Foreskin keratinocyte (primary cell): ENCODE measurements at places on chromosomes 12 and 14. TPM values are rescaled to one million over a fixed set of nuclear protein-coding genes. Genes with fewer than 3 reads are reported as not detected.

DNA sequence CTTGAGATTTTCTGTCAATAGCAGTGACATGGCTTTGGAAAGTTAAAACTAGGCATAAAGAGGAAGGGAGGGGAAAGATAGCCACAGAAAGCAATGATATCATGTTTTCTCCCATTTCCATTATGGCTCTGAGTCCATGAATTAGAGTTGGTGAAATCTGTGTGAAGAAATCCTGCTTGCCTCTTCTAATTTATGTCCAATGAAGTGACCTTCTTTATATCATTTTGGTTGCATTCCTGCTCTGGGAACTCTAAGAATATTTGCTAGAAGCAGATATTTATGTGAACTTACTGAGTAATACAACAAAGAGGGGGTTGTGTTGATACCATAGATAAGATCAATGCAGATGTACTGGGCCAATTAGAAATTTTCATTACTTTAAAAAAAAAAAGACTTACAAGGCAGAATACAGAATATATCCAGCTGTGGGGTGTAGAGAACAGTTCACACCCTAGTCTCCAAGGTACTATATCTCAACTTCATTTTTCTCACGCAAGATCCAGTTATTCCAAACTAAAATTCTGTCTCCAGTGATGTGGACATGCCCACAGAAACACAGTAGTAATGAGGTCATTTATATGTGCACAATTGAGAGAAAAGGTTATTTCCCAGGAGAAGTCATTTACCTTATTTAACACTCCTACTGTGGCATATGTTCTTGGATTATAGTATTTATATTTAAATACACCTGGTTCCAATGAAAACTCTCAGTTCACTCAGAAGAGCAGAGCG is 51.5 kb upstream of the KCNJ8 start:
- no peak for DNase-seq

- no peak for DNase-seq
These were observed 207.7 kb upstream of the PLEKHG7 start for GRCh38 chr12:92495108-92495507.

DNA sequence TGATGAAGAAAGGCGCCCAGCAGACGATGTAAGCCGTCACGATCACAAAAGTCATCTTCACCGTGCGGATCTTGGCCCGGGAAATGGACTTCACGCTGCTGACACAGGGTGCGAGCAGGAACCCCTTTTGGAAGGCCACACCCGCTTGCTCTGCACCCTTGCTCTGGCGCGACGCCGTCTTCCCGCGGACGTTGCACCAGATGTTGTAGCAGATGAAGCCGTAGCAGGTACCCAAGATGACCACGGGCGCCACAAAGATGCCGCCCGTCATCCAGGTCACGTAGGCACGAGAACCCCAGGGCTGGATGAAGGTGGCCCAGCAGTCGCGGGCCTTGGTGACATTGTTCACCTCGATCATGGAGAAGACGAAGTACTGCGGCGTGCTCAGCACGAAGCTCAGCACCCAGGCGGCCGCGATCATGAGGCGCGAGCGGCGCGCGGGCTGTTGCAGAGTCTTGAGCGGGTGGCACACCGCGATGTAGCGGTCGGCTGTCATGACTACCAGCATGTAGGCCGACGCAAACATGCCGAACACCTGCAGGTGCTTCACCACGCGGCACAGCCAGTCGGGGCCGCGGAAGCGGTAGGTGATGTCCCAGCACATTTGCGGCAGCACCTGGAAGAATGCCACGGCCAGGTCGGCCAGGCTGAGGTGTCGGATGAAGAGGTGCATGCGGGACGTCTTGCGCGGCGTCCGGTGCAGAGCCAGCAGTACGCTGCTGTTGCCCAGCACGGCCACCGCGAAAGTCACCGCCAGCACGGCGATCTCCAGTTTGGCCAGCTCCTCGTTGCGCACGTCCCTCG is 890 bp downstream of the AVPR1A start:
- no peak for DNase-seq

- DNase-seq, result peak; percentile 18
These were observed 14.0 kb upstream of the TBX3 start for GRCh38 chr12:114697741-114698565.

DNA sequence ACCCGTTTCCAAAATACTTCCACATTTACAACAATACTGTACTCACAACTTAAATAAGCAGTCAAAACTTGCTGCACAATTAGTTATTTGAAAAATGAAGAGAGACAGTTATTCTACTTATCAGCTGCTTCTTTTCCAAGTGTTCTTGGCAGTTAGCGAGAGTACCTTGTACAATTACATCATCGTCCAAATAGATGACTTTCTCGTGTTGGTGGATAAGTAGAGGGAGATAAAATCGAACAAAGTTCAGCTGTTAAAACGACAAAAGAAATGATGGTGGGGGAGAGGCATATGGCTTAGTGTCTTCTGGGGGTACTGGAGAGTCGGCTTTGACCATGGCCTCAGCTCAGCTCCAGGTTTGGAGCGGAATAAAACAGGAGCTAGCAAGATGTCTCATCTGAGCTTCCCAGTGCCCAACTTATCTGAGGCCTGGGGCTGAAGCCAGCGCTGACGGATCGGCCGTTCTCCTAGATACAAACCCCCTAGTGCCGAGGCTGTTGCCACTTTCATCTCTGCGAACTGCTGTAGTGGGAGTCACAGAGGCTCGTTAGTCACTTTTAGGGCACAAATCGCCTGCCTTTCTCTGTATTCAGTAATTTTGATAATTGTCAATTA is 31.7 kb downstream of the TDG start:
- no peak for DNase-seq

- no peak for DNase-seq
These were observed 28.4 kb upstream of the SFSWAP start for GRCh38 chr12:131682510-131682895.

DNA sequence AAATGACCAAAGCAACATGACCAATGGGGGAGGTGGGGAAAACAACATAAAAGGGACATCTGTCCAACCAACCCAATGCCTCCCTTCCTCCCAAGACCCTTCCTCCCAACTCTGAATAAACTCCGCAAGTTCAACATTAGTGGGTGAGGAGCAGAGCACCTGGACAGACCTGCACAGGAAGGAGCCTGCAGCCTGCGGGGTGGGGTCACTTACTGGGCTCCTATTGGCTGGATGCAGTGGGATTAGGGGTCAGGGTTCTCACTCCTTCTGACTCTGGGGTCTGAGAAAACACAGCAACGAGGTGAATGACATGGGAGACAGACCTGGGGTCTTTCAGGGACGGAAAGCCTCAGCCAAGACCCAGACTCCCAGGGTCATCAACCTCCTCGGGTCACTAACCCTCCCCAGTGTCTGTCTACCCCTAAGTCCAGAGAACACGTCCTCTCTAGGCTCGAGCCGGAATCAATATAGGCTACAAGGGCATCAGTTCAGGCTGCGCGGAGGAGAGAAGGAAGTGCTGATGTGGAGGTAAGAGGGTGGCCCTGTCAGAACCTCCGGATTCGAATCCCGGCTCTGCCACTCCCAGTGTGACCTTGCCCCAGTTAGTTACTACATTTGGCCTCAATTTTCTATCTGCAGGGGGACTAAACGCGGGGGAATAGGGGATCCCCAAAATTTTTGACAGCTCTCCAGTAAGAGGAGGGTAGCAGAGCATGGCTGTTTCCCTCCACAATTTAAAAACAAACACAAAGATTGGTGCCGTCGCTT is 860 bp downstream of the NDRG2 start:
- DNase-seq, result no peak

DNA sequence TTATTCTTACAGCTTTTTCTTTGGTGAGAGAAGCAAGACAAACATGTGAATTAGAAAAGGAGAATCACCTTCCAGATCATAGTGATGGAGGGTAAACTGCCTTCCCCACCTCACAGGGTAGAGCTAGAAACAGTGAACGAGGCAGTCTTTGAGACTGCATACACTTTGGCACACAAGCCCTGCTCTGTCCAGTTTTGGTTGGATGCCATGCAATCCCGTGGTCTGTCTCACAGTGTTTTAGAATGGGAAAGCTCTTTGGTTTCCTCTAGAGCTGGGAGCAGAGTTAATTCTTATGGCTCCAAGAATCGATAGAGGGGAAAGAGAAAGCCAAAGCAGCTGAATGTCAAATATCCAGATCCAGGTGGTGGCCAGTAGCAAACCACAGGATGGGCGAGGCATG is 21.9 kb downstream of the TDP1 start:
- DNase-seq, result no peak

DNA sequence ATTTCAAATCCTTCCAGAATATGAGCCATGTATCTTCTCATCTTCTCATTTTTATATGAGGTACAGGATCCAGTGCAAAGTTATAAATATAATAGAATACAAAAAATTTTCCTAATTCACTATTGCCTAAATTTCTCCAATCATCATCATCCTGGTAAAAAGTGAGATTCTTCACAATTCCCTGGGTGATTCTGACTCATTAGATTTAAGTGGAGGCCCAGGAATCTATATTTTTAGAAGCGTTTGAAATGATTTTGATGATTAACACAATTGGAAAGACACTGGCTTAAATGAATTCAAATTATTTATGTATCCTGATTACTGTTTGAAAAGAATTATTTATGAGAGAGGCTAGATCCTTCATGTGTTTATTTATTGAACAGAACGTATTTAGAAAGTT is 380.3 kb upstream of the PDE3A start:
- no peak for DNase-seq

- no peak for DNase-seq
These were observed 266.4 kb downstream of the NAV3 start for GRCh38 chr12:78096909-78097597.

DNA sequence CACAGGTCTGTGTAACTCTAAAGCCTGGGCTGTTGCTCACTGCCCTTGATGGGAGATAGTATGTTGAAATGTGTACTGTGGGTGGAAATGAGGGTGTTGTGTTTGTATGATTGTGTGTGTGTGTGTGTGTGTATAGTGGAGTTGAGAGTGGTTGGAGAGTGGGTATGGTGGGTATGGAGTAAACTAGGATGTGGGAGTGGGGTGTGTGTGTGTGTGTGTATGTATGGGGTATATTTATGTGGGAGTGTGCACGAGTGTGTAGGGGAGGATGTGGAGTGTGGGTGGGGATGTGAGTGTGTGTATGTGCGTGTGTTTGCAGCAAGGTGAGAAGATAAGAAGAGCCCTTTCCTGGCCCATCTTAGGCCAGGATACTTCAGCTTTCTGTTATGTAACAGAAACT is 22.3 kb downstream of the RPH3A start:
- DNase-seq, result no peak

DNA sequence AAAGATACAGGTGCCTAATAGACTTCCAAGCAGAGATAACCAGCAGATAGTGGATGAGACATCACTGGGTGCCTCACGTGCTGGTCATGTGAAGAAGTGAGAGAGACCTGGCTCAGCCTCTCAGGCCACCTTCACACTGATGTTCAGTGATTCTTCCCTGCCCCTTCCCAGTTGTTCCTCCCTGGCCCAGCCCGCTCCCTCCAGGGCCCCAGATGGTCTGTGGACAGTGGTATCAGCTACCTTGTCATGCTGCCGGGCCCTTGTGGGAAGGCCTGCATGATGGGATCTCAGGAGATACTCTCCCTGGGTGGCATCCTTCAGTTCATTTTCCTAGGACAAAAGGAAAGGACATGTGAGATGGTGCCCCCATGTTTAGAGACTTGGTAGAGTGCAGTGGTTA is 179.9 kb downstream of the PIWIL1 start:
- DNase-seq, result no peak

DNA sequence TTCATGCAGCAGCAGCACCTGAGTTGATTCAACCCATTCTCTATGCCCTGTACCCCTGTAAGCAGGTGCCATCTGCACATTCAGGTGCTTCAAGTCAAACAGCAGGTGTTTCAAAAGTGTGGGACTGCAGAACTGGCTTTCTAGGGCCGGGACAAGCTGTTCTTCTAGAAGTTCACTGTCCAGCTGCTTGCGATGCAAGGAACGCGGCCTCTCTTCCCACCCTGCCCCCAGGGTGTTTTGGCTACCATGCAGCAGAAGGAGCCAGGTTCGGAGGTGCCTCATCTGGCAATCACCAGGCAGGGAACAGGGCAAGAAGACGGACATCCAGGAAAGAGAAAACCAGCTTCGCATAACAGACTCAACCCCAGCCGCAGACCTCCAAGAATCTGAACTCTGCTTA is 35.2 kb downstream of the TMEM132D start:
- DNase-seq, result no peak

DNA sequence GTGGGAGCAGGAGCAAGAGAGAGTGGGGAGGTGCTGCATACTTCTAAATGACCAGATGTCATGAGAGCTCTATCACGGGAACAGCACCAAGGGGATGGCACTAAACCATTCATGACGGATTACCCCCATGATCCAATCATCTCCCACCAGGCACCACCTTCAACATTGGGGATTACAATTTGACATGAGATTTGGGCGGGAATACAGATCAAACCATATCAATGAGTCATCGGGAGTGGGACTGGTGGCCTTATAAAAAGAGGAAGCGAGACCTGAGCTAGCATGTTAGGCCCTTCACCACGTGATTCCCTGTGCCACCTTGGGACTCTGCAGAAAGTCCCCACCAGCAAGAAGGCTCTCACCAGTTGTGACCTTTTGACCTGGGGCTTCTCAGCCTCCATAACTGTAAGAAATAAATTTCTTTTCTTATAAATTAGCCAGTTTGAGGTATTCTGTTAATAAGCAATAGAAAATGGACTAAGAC is 28.7 kb downstream of the COX8C start:
- DNase-seq, result no peak

GRCh38 chr14:99718031-99718810 is 34.1 kb downstream of the CYP46A1 start:
- DNase-seq, result no peak

DNA sequence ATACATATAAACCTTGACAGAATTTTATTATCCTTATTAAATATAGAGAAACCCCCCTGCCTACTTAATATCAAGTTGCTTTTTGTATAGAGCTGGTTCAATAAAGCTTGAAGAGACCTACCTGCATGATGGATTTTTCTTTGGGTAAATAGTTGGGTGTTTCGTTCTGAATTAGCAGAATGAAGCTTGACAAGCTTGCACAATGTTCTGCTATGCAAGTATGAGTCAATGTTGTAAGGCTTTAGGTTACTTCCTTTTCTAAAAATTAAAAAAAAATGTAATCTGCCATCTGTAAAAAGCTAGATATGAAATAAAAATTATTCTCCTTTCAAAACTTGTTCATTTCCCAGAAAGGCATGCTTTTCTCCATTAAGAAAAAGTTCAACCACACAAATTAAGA is 1662.6 kb upstream of the SEL1L start:
- no peak for DNase-seq

GRCh38 chr14:30620178-30620577 is 1.9 kb upstream of the SCFD1 start:
- peak; percentile 26 for DNase-seq

DNA sequence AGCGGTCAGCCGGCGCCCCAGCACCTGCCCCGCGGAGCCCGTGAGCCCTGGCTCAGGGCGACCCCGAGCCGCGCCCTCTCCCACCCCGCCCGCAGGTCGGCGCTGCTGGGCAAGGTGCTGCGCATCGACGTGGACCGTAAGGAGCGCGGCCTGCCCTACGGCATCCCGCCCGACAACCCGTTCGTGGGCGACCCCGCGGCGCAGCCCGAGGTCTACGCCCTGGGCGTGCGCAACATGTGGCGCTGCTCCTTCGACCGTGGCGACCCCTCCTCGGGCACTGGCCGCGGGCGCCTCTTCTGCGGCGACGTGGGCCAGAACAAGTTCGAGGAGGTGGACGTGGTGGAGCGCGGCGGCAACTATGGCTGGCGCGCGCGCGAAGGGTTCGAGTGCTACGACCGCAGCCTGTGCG is 14.4 kb downstream of the HHIPL1 start:
- no peak for DNase-seq

The CLEC4A gene
- 0.31 TPM in 1 of 2 replicates, not detected in the other for total RNA-seq

The BRF1 gene
- total RNA-seq, result 17.5 and 18.5 TPM in 2 replicates

The KRT6C gene
- total RNA-seq, result 4.5 and 7.6 TPM in 2 replicates

The MYH6 gene
- total RNA-seq, result not detected in 2 replicates

The NEUROD4 gene
- not detected in 2 replicates for total RNA-seq

The TSPAN11 gene
- total RNA-seq, result not detected in 2 replicates

The PTCSC3 gene
- not detected in 2 replicates for total RNA-seq

The RDH11 gene
- 118 and 119 TPM in 2 replicates for total RNA-seq

The LTBP2 gene
- 78.2 and 131 TPM in 2 replicates for total RNA-seq

The GRIP1 gene
- total RNA-seq, result 4.9 and 6.8 TPM in 2 replicates
